ENCODE measurements at places on chromosomes 1 and 21.

GRCh38 chr1:228884196-228884595 lies 148.9 kb downstream of the RHOU start:
- DNase-seq: no peak

DNA sequence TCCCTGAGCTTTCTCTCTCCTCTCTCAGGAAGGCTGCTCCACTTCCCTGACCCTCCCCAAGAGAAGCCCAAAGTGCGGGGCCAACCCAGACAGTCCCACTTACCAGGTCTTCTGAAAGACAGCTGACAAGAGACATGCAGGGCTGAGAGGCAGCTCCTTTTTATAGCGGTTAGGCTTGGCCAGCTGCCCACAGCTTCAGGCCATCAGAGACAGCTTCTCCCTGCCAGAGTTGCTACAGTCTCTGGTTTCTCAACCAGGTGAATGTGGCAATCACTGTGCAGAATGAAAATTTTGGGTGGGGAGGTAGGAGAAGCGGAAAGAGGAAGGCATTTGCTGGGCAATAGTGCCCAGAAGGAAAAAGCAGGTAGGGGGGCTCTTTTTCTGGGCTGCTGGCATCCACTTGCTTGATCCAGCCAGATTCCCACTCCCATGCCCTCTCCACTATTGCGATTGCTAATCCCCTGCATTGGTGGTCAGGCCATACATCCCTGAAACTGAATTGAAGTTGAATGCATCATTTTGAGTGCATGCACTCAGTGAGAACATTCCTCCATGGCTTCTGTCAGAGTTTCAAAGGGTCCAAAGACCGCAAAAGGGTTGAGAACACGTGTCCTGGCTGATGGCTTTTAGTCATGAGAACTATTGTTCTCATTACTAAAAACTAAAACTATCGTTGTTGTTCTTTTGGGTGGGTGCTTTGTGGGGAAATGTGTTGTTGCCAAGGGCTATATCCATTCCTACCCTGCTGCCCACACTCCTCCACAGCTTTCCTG lies at the start of gene S100A8:
S100A8 (minus strand) TSS at position 136 of the 773 bp plus-strand sequence. CDS start 538 bp downstream, outside the sequence.
- DNase-seq: no peak

DNA sequence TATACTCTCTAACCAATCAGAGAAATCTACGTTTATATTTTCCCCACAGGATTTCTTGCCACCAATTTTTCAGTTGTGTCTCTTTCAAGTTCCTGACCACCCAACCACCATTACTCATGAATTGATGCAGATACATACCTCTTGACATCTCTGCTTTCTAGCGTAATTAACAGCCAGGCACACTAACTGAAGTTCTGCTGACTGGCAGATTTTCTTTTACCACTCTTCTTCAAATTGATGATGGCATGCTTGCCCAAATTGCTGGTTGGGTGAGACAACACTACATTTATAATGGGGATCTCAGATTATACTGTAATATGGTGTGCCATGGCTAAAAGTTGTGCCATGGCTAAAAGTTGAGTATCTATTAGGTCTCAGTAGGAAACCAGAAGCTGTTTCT lies 566.7 kb downstream of the ADGRL2 start:
- DNase-seq: no peak

DNA sequence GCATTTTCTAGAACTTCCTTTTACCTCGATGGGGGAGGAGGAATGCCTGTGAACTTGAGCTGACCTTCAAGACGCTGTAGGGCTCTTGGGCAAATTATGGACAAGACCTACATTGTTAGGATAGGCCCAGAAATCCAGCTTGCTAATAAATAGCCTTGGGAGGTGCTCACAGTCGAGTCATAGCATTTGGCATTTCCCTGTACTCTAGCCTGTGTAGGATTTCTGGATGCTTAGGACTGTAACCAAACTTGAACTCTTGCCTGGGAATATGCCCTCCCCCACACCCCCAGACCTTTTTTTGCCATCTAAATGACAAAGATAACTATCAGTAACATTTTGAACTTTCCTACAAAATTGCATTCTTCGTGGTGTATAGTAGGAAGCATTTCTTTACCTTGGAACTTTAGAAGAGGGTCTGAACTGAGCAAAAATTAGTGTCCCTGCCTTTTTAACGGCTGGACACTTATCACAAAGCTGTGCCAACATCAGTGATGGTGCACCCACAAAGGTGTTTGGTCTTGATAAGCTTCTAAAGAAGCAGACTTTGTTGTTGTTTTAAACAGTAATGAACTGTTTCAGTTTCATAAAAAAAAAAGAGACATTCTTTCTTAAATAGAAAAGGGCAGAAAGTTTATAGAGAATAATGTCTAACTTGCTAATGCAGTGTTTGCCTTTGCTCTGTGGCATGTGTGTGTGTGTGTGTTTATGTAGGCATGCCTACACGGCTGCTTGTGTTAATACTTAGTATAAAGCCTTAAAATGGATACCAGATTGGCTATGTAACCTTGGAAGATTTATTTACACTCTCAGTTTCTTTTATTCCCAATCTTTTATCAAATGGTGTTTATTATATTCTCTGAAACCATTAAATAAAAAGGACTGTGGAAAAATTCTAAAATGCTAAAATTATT lies 88.2 kb downstream of the NFIA start:
- DNase-seq: peak; percentile 54

- DNase-seq: no peak
These were observed 25.8 kb downstream of the IL6R start for GRCh38 chr1:154430903-154431302.

GRCh38 chr1:234120327-234120944 lies 216.0 kb downstream of the SLC35F3 start:
- DNase-seq: no peak

DNA sequence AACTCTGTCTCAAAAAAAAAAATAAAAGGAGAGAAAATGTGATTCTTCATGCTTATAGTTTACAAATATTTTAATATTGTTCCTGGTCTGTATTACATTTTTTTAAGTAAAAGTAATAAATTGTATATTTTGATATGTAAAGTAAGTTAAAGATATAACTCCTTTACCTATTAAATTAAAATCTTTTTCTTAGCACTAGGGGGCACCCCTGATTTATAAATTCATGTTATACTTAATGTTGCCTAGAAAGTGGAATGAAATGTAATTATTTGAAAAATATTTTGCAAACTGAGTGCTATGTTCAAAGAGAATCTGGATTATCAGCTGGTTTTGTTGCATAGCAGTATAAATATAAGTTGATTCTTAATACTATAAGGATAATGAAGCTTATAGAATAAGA lies 49.2 kb downstream of the RALGPS2 start:
- peak; percentile 38 for DNase-seq

All from AG10803 (cell line).